ENCODE measurements at places on chromosomes 4 and X. TPM values are rescaled to one million over a fixed set of nuclear protein-coding genes. Genes with fewer than 3 reads are reported as not detected.

ZNF732 gene
- polyA plus RNA-seq, result 0.19 TPM

TIGD4 gene
- 0.20 TPM for polyA plus RNA-seq

UGT2A1 gene
- not detected for polyA plus RNA-seq

RNF128 gene
- 5.6 TPM for polyA plus RNA-seq

AR gene
- polyA plus RNA-seq, result 4.8 TPM

CLIC2 gene
- 14.4 TPM for polyA plus RNA-seq

All from urinary bladder (tissue), 4 donors.